ENCODE measurements at places on chromosomes 3 and 15.
A peak's percentile ranks its signal among the peaks of the same experiment; 100 is the strongest.

- no peak for DNase-seq
Measured at GRCh38 chr3:98612996-98613517, 19.6 kb upstream of the CPOX start.

- DNase-seq = peak; percentile 92
Measured at GRCh38 chr15:64893481-64894394, 18.0 kb upstream of the ANKDD1A start.

DNA sequence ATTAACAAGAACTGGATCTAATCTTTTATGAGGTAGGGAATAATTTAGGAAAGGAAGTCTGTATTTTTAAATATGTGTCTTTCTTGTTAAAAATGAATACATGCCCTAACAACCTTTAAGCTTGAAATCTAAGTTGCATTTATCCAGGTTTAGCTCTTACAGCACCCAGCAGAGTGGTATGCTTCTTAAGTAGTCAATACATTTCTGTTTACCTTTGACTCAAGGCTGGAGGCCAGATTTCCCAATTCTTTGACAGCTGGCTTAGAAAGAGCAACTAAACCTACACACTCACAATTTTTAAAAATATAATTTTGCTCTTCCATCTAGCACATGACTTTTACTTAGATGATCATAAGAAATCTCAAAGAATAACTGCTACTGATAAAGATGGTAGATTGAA is 148.9 kb downstream of the DPH6 start:
- no peak for DNase-seq

- DNase-seq = no peak
Measured at GRCh38 chr3:193897731-193898180, 238.2 kb upstream of the HES1 start.

GRCh38 chr3:111319598-111319997 is 222.4 kb upstream of the CD96 start:
- no peak for DNase-seq

- peak; percentile 37 for DNase-seq
Measured at GRCh38 chr15:89760303-89761008, 9.4 kb upstream of the MESP1 start.

DNA sequence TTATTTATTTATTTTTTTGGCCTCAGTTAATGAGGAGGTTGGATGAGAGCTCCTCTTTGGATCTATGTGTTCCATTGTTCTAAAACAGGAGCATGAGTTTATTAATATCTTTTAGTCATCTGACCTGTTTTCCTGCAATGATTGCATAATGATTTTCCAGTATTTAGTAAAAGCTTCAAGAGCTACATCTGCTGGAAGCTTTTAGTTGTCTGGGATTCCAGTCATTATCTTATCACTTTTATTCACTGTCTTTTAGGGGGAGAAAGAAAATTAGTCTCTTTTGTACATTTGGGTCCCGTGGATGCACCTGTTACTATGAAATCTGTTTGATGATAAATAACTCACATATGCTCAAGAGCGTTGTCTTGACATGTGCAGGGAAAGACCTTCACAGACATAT is 1270.0 kb downstream of the ROBO1 start:
- DNase-seq = no peak

- no peak for DNase-seq
Measured at GRCh38 chr3:179181021-179181472, 32.9 kb downstream of the PIK3CA start.

GRCh38 chr15:78415284-78415683 is 22.7 kb upstream of the IREB2 start:
- DNase-seq = no peak

DNA sequence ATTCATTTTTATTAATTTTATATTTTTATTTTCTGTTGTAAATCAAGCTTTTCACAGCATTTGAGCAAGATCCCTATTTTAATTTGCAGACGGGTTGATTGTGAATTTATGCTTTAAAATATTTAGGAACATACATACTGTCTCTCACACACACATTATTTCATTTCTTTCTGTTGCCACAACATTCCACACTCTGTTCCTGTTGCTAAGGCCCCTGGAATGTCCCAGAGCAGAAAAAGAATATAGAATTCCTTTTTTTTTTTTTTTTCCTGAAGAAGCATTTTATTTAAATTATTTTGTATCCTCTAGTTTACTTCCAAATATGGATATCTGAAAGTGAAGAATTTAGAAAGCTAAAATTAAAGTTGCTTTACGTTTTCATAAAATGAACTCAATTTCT is 36.8 kb upstream of the SCAANT1 start:
- DNase-seq = no peak
